ENCODE measurements at places on chromosomes 2 and 18.

DNA sequence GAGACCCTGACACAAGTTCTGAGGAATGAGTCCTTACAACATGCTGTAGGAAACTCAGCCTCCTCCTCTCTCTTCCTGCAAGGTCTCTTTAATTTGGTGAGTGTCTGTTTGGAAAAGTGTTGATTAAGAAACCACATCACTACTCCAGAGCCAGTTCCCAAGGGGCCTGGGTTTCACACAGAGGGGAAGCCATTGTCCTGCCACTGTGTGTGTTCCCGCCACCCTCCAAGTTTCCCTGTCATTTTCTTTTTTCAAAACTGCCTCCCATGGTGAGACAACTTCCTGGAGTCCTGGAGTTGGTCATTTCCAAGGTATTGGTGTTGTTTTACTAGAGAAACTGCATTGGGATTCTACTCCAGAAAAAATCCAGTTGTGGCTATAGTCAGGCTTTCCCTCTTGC lies 232.0 kb upstream of the PARD3B start:
- DNase-seq: no peak

GRCh38 chr2:161173541-161174194 lies 13.4 kb downstream of the TANK start:
- no peak for DNase-seq

DNA sequence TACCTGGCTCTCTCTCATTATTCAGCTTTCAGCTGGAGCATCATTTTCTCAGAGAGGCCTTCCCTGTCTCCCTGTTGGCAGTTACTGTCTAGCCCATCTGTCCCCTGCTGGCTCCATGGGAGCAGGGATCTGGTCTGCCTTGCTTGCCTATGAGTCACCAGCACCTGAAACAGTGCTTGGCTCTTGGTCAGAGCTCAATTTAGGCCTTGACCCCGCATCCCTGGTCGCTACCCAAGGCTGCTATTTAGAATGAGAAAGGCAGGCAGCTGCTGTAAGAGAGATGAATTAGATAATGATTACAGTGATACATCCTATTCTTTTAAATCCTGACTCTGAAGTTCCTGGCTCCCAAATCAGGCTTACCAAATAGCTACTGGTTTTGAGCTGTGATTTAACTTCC lies 32.9 kb downstream of the KCNE4 start:
- peak; percentile 60 for DNase-seq

GRCh38 chr18:66510357-66511045 lies 93.4 kb downstream of the CDH19 start:
- no peak for DNase-seq

DNA sequence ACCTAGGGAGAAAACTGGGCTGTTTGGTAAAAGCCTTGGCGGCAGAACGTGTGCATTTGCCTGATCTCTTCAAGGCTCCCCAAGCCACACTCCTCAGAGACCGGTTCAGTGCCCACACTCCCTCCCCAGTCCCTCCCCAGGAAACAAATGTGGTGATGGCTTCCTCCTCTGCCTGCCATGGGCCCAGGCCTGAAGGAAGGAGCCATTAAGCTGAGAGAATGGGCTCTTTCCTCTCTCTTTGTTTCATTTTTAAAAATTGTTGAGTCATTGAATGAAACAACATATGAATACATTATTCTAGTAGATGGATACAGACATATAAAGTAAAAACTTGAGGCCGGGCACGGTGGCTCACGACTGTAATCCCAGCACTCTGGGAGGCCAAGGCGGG lies 50.6 kb upstream of the YWHAQ start:
- DNase-seq: no peak

GRCh38 chr2:238861766-238862315 lies 14.0 kb downstream of the TWIST2 start:
- DNase-seq: no peak

GRCh38 chr18:71388148-71388547 lies 1099.3 kb downstream of the SOCS6 start:
- no peak for DNase-seq

DNA sequence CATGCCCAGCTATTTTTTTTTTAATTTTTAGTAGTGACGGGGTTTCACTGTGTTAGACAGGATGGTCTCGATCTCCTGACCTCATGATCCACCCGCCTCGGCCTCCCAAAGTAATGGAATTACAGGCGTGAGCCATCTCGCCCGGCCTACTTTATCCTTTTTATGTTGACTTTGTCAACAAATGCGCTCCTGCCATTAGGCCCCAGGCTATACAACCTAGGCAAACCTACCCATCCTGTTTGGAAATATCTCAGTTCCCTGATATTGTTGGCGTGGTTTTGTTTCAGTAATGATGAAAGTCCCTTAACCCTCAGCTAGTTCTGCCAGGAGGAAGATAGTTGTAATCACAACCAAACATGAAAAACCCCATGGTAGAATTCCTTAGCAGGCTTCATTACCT lies 249.4 kb upstream of the SOX11 start:
- DNase-seq: no peak

DNA sequence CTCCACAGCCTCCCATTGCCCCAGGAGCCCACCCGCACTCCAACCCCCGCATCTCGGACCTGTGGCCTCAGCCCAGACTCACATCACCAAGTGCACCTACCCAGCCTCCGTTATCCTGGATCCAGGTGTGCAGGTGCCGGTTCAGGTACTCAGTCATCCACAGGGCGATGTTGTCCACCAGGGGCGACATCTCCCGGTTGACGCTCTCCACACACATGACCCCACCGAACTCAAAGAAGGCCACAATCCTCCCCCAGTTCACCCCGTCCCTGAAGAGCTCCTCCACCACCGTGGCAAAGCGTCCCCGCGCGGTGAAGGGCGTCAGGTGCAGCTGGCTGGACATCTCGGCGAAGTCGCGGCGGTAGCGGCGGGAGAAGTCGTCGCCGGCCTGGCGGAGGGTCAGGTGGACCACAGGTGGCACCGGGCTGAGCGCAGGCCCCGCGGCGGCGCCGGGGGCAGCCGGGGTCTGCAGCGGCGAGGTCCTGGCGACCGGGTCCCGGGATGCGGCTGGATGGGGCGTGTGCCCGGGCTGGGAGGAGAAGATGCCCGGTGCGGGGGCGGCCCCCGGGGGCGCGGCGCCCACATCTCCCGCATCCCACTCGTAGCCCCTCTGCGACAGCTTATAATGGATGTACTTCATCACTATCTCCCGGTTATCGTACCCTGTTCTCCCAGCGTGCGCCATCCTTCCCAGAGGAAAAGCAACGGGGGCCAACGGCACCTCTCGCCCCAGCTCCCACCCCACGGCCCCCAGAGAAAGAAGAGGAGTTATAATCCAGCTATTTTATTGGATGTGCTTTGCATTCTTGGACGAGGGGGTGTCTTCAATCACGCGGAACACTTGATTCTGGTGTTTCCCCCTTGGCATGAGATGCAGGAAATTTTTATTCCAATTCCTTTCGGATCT lies 1.3 kb downstream of the BCL2 start:
- no peak for DNase-seq
